GM19239 (cell line): ENCODE measurements at places on chromosomes 5 and 9.

DNA sequence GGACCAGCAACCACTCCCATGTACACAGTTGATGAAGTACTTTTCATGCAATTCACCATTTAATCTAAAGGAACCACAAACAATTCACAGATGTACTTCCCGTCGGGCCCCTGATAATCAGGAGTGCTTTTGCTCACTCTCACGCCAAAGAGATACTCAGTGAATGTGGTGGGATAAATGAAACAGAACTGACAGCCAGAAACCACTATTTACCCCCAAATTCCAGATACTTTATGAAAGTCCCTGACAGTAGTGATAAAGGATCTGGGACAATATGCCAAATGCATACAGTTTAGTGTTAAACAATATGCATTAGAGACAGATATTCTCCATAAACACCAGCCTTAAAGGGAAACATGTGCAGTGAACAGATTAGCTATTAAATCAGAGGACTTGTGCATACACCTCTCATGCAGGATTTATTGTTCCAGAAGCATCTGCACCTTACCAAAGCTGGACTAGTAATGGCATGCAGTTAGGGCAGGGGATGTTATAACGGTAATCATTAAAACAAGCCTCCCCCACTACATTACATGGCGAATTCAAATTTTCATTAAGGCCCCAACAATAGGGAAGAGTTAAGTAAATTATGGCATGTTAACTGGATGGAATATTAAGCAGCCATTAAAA lies 74.0 kb upstream of the SLC25A51 start:
- DNase-seq, result no peak

GRCh38 chr5:62256161-62257019 lies 49.6 kb upstream of the KIF2A start:
- DNase-seq, result peak; percentile 2

DNA sequence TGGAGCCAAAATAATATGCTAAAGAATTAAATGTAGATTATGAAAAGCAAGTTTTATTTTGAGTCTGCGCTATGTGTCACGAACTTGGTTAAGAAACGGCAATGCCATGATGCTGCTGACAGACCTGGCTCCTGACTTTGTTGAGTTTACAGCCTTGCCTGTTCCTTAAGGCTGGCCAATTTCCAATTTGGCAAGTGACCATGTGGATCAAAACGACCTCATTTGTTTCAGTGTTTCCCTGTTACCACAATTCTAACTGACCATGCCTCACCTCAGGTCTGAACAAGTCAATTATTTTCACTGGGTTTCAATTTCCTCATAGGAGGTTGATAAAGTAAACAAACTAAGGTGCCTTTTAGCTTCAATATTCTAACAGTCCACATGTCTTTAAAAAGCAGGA lies 461.4 kb downstream of the ZNF608 start:
- DNase-seq, result no peak

GRCh38 chr9:89496645-89497256 lies 1.2 kb downstream of the SEMA4D start:
- DNase-seq, result no peak

GRCh38 chr5:143135832-143136551 lies 267.5 kb downstream of the NR3C1 start:
- DNase-seq, result no peak

GRCh38 chr5:164237486-164237885 lies 732.1 kb downstream of the MAT2B start:
- DNase-seq, result no peak

DNA sequence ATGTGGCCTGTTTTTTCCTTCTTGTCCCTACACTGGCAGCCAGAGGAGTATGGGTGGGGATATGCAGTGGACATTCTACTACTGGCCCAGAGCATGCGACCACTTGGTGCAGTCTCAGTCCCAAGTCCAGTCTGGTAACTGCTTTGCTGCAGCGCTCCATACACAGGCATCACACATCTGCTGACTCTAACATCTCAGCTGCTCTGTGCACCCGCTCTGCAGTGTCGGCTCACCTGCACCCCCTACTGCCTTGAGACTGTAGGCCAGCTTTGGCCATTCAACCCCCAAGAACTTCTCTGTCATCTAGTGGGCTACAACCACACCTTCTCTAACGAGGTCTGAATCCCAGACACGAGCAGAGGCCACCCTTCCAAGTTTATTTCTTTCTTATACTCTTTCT lies 46.4 kb upstream of the SLCO6A1 start:
- DNase-seq, result no peak

DNA sequence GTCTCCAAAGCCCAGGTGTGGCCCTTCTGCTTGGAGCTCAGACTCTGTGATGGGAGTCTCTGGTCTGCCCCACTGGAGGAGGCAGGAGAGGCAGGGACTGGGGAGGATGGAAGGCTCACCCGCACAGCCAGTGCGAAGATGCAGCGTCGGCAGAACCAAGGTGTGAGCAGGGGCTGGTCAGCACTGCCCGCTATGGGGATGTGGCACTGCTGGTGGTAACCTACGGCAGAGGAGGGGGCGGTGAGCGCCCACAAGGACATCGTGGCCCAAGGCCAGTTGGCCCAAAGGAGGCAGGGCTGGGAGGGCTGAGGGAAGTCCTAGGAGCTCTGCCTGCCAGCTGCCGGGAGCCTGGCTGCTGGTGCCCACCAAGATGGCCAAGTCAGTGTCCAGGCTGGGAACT lies 7.3 kb downstream of the PHF19 start:
- no peak for DNase-seq

DNA sequence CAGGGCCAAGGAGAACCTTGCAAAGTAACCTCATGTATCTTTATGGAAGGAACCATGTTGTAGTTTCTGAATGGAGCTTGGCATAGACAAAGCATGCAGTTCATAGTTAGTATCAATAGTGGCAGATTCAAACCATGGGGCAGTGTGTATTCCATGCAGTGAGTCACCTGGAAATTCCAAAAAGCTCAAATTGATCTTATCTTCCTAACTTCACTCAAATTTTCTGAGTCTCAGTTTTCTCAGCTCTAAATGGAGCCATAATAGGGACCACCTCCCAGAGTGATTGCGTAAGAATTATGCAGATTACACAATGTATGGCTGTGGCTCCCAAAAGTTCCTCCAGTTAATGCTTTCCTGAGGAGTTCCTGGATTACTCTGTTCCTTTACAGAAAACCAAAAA lies 549.9 kb upstream of the KLF4 start:
- DNase-seq, result no peak

- DNase-seq, result no peak
Observed at GRCh38 chr9:13716601-13717321, 437.3 kb upstream of the MPDZ start.

DNA sequence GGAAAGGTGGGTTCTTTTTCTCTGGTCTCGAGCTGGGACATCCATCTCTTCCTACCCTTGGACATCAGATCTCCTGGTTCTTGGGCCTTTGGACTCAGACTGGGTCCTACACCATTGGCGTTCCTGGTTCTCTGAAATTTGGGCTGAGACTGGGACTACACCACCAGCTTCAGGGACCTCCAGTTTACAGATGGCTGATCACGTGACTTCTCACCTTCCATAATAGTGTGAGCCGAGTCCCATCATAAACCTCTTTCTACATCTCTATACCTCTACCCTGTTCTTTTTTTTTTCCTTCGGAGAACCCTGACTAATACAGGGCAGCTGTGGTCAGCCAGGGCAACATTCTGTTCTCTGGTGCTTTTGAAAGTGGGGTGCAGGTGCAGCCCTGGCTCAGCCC lies 27.2 kb upstream of the RXRA start:
- DNase-seq, result no peak
